BJ (cell line): ENCODE measurements at places on chromosomes 4 and X. TPM values are rescaled to one million over a fixed set of nuclear protein-coding genes. Genes with fewer than 3 reads are reported as not detected.

BEX1 gene
- polyA plus RNA-seq = 23.9 and 38.6 TPM in 2 replicates

POF1B gene
- polyA plus RNA-seq = not detected in 2 replicates

CDKL5 gene
- 5.1 and 6.1 TPM in 2 replicates for polyA plus RNA-seq

PLAC1 gene
- 0.43 and 1.1 TPM in 2 replicates for polyA plus RNA-seq

CXCL13 gene
- not detected in 2 replicates for polyA plus RNA-seq

SMIM43 gene
- polyA plus RNA-seq = 0.27 and 0.47 TPM in 2 replicates

SRPK3 gene
- 0.44 and 1.1 TPM in 2 replicates for polyA plus RNA-seq

XK gene
- polyA plus RNA-seq = not detected in 2 replicates

NLGN4X gene
- polyA plus RNA-seq = 0.48 and 1.1 TPM in 2 replicates

GLOD5 gene
- not detected in 2 replicates for polyA plus RNA-seq

SLC16A2 gene
- polyA plus RNA-seq = 61.6 and 67.0 TPM in 2 replicates

GPR50 gene
- not detected in 2 replicates for polyA plus RNA-seq

PAGE2B gene
- not detected in 2 replicates for polyA plus RNA-seq

CRLF2 gene
- polyA plus RNA-seq = not detected in 2 replicates

TLR7 gene
- polyA plus RNA-seq = not detected in 2 replicates

COL4A5 gene
- 8.7 and 13.2 TPM in 2 replicates for polyA plus RNA-seq

MGAT4D gene
- polyA plus RNA-seq = not detected in 2 replicates

DNA sequence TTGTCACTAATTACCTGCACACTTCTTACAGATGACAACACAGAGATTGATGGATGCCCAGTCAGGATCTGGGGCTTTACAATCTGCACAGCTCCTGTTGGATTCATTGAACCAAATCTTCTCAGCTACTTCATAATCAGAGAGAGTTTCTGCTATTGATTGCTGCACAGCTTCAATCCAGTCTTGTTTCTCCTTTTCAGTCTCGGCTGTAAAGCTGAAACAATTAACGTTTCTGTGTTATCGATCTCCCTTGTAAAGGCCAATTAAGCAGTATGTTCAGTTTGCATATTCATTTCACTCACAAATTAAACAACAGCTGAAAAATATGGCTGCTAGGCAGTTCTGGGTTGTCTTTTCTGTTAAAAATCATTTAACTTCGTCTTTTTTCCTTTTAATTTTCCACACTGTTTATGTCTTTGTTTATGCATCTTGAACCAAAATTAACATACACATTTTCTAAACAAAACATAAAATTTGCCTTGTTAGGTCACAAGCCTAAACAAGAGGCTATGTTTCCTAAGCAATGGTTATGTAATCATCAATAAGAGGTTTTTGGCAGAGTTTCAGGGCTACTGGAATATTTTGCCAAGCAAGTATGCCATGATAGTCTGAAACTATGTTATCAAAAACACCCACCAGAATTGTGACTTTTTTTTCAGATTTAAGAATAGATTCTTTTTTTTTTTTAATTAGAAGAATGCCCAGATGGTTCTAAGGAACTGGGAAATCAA is 79.2 kb downstream of the ARAP2 start:
- DNase-seq = no peak

GRCh38 chrX:12814420-12814819 is 23.2 kb downstream of the PRPS2 start:
- no peak for DNase-seq

DNA sequence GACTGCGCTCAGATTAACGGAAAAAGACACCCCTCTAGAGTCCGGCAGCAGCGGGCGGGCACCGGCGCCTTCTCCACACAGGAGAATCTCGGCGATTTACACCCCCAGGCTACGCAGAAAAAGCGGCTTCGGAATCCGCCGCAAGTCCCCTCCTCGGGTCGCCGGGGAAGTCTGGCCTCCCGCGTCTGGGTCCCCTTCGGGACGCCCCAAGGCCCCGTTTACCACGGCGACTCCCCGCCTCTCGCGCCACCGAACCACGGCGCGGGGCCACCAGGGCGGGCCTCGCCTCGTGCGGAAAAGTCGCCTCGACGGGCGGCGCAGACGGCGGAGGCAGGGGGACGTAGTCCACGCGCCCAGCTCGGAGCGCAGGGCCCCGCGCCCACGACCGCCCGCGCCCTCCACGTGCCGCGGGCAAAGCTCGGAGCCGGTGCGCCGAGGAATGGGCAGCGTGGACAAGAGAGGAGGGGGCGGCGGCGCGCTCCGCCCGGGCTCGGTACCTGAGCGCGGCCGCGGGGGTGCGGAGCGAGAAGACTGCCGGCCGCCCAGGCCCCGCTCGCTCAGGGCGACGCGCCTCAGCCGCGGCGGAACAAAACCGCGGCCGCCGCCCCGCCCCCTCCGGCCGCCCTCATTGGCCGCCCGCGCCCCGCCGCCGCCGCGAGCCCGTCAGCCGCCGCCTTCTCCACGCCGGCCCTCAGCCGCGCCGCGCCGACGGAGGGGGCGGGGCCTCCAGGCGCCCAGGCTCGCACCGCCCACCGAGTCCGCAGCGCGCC is at the start of gene FAM53A:
FAM53A (minus strand) TSS at position 578 of the 770 bp plus-strand sequence. CDS start 15,572 bp downstream, outside the sequence.
- DNase-seq = no peak

DNA sequence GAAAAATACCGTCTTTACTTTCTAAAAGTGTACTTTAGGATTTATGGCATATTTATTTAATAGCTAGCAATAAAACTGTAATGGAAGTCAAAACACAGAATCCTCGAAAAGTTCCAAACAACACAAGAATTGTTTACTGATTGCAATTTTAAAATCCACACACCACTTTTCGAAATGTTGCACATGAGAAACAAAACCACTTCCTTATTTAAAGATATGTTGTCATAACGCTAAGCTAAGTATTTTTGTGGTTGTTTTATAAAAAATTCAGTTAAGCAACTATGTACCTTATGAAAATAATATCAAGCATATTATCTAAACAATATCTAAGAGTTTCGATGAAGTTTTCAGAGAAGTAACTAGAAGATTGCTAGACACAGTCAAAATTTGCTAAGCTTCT is 344 bp downstream of the TMPRSS11D start:
- DNase-seq = no peak

GRCh38 chr4:57329279-57329678 is 219.1 kb upstream of the IGFBP7 start:
- DNase-seq = no peak

DNA sequence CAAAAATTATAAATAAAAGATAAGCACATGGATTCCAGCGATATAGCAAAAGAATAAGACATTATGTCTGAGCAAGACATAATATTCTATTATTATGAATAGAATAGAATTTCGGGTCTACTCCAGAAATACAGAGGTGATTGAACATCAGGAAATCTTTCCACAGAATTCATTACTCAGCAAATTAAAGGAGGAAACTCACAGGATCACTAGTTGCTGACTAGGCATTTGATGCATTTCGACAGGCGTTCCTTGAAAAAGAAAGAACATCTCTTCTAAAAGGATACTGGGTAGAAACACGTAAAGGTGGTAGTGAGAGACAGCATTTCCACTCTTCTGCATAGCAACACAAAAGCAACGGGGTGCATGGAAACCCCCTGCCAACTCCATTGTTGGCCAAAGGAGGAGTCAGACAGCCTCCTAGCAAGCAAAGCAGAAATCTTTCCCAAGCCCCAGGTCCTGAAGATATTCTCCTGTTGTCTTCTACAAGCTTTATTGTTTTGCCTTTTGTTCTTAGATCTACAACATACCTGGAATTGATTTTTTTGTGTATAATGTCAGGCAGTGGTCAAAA is 14.3 kb upstream of the PDZD4 start:
- DNase-seq = no peak

DNA sequence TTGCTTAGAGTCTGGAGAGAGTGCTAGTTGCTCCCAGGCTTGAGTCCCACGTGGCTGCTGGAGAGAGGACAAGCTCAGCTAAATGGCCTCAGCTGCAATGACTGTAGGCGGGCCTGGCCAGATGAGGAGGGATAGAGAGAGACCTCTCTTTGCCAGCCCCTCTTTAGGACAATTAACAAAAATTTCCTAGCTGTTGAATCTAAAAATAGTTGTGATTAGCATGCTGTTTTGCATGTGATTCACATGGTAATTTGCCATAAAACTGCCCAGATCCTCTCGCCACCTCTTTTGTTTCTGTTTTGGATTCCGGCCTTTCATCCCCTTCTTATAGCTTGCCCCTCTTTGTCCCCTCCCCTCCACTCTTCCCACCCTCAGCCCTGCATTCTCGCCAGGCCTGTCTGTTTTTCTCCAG is 28.9 kb upstream of the PRPS1 start:
- no peak for DNase-seq

DNA sequence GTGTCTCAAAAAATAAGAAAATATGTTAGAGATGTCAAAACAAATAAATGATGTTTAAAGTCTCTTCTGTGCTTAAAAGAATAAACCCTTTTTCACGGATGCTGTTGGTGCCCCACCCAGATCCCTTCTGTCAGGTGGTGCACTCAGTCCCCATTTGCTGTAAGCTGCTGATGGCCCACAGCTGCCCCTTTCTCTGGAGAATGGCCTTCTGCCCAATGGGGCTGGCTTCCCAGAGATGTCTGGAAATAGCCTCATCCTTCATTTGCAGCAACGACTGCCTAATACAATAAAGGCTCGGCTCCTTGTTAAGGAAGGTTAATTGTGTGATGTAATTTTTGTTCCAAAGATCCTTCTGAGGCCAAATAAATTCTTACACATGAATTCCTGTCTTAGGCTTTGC is 31.8 kb downstream of the ETNPPL start:
- no peak for DNase-seq

DNA sequence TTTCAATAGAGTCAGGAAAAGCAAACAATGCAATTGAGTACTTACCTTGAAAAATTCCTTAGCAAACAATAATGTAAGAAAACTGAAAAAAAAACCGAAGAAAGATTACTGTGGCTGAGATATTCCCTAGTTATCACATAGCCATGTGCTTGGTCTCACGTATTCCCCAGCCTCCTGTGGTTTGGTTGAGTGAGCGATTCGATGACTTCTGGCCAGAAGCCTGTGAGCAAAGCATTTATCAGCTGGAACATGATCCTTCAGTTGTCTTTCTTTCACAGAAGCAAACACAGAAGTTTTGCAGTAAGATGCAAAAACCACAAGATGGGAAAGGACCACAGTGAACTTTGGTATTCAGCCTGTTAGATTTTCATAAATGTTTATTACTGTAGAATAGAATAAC is 1754.3 kb upstream of the AGA start:
- DNase-seq = no peak

- no peak for DNase-seq
Observed at GRCh38 chr4:93065790-93066189, 762.0 kb downstream of the GRID2 start.

DNA sequence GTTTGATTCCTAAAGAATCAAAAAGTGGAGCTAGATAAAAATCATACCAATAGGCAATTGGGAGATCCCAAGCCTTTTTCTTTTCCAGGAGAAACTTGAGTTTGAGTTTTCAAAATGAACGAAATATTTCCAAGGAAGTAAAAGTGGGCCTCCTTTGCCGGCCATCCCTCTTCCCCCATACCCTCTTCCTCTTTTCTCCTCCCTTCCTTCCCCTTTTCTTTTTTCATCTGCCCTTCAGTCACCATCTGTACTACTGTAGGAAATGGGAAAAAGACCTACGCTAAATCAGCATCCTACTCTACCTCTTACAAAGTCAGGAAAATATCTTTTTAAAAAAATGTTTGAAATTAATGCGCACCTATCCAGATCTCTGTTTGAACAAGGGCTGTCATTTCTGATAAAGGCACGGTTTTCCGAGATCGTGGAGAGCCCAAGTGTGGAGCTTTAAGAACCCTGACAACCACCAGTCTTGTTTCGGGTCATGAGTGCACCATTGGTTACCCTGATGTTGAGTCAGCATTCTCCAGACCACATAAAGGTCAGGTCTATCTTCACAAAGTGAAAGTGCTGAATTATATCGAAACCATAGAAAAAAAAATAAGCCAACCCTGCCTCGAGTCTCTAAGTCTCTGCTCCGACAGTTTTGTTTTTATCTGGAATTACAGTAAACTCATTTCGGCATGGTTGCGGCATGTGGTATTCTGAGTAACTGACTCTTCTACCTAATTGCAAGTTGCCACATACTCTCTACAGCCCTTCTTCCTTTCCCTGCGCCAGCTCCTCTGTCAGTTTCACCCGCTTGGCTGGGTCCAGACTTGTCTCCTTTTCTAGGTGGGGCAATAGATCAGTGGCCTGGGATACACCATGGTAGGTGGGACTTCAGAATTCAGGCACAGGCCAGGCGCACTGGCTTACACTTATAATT is 140.2 kb upstream of the KLF3 start:
- DNase-seq = no peak

GRCh38 chr4:81781799-81782198 is 310.1 kb upstream of the RASGEF1B start:
- no peak for DNase-seq

GRCh38 chrX:9745417-9746115 is 20.1 kb downstream of the GPR143 start:
- no peak for DNase-seq

- DNase-seq = no peak
Observed at GRCh38 chrX:138026211-138026610, 460.3 kb downstream of the ZIC3 start.

DNA sequence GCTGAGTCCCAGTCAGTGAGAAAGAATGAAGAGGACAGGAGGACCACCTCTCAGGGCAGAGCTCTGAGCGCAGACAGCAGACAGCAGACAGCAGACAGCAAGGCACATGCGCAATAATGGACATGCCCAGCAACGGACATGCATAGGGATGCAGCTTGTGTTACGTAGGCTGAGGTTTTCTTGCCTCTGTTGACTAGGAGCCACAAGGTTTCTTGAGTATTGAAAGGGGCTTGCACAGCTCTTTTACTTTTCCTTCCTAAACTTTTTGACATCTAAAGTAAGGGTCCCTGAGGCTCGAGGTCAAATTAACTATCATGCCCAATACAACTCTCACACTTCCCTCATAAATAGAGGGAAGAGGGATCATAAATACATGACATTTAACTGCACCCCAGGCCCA is at the start of gene PAGE3:
PAGE3 (minus strand) TSS at position 101 of the 400 bp plus-strand sequence. CDS start 1,013 bp downstream, outside the sequence.
- DNase-seq = no peak

- no peak for DNase-seq
Observed at GRCh38 chr4:5770051-5770450, 59.0 kb downstream of the EVC start.

GRCh38 chrX:120726294-120726693 is 96.4 kb upstream of the C1GALT1C1 start:
- DNase-seq = no peak

GRCh38 chrX:31931225-31931624 is 859.4 kb upstream of the FTHL17 start:
- no peak for DNase-seq

DNA sequence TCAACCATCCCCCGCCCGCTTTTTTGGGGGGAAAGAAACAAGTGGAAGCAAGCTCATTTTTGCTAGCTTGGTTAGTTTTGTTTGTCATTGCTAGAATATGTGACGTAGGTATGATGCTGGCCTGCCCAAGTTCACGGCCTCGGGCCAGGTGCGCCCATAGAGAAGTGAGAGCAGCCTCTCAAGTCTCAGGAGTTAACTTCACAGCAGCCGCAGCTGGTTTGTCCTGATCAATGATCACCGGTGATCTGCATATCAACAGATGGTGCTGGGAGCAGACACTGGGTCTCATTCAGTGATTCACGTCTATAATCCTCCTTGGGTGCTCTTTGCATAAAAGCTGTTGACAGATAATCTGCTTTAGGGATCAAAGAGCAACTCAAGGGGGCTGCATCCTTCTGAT is 50.1 kb downstream of the ENPP6 start:
- DNase-seq = no peak

GRCh38 chr4:87032884-87033533 is 98.2 kb downstream of the AFF1 start:
- DNase-seq = no peak

- DNase-seq = no peak
Observed at GRCh38 chrX:107146670-107147069, 28.0 kb upstream of the RBM41 start.

- peak; percentile 41 for DNase-seq
Observed at GRCh38 chr4:98688411-98689290, 30.2 kb upstream of the TSPAN5 start.
